ENCODE measurements at places on chromosomes 4 and X. TPM values are rescaled to one million over a fixed set of nuclear protein-coding genes. Genes with fewer than 3 reads are reported as not detected.
A peak's percentile ranks its signal among the peaks of the same experiment; 100 is the strongest.

Gene SMIM20
- total RNA-seq: 34.0 TPM

Gene ODAPH
- not detected for total RNA-seq

Gene FRG2
- total RNA-seq: not detected

Gene CCDC158
- total RNA-seq: 0.55 TPM

Gene WAS
- 11.5 TPM for total RNA-seq

Gene MAGEA4
- not detected for total RNA-seq

Gene CFAP99
- total RNA-seq: 1.3 TPM

Gene MTCP1
- 18.7 TPM for total RNA-seq

Gene VEGFD
- 3.2 TPM for total RNA-seq

- peak; percentile 74 for DNase-seq
These were observed 35.5 kb downstream of the DLG3 start for GRCh38 chrX:70479922-70480659.

DNA sequence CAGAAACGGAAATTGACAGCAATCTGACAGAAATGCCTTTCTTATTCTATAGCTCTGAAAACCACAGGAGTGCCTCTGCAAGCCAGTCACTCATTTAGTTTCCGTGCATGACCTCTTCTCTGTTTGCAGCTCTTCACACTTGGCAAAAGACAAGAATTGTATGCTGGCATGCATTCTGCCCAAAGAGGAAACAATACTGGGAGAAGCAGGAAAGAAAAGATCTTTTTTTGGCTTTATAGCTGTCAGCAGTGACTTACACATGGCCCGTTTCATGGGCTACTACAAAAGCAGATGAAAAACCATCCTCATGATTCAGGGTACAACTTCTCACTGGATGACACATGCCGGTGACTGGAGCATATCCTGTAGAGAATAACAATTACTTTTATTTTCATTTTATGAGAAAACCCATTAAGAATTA lies 249.4 kb downstream of the ADAMTS3 start:
- DNase-seq: no peak

DNA sequence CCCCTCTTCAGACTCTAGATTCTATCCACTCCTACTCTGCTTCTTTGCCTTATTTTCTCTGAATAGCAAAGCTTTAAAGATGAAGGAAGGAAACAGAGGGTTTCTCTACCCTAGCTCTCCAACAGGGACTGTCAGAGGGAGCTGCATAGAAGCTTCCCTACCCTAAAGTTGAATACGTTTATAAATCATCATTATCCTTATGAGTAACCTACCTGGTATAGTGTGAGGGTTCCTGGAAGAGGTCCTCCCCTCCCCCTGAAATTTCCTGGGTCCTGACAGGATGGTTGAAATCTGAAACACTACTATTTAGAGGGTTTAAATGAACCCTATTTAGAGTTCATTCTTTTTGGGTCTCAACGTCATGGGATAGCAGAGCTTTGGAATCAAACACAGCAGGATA lies 187.0 kb upstream of the RBPJ start:
- no peak for DNase-seq

DNA sequence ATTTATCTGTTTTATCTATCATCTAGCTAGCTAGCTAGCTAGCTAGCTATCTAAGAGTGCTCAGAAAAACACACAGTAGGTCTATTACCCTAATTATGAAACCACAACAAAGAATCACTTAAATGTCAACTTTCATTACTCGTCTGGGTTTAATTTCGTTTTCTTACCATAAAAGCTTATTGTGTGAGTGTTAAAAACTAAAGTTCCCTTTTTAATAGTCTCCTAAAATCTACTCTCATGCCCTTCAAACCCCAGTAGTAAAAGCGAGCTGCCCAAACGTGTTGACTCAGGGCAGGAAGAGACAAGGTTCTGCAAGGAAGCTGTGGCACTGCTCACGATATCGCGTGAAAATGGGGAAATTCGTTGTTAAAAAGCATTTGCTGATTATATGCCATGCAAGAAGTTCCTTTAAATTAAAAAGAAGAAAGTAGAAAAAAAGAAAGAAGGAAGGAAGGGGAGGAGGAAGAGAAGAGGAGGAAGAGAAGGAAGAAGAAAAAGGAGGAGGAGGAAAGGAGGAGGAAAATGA lies 595 bp downstream of the MBNL3 start:
- no peak for DNase-seq

DNA sequence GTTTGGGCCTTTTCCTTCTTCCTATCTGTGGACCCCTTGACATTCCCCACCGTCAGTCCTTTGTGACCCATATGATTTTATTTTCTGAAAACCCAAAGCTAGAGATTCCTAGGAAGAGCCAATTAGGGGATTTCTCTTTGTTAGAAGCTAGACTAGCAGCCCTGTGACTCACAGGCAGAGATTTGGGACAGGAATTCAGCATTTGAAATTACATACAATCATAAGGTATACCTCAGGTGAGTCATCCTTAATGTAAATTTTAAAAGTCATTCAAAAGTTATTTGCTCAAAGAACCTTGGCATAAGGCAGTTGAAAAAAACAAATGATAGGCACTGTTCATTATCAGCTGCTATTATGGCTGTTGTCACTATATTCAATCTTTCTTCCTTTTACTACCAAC lies 40.6 kb downstream of the USP26 start:
- DNase-seq: no peak

GRCh38 chr4:107801766-107802211 lies 22.9 kb upstream of the SGMS2 start:
- DNase-seq: peak; percentile 16

GRCh38 chr4:138898282-138898681 lies 117.3 kb upstream of the NOCT start:
- DNase-seq: no peak

GRCh38 chrX:145821291-145821897 lies 3.8 kb downstream of the SLITRK2 start:
- no peak for DNase-seq

GRCh38 chrX:24243188-24243587 lies 70.7 kb downstream of the SUPT20HL2 start:
- no peak for DNase-seq

DNA sequence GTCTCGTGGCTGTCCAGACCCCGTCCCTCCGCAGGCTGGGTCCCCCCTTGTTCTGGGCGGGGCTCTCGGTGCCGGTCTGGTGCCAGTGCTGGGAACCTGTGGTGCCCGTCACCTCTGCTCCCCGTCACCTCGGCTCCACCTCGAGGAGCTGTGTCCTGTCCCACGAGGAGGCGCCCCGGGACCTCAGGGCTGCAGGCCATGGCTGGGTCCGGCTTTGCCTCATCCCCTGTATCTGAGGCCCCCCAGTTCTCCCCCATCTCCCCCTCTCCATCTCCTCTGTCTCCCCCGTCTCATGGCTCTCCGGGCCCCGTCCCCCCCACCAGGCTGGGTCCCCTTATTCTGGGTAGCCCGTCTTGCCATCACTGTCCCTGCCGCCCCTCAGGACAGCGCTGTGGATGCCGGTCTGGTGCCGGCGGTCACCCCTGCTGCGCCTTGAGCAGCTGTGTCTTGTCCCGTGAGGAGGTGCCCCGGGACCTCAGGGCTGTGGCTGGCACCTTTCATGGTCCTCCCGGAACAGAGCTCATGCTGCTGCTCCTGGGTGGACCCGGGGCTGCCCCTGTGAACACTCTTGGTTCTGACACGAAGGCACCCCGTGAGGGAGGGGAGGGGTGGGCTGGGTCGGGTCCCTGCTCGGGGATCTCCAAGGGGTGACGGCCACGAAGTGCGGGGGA lies 13.4 kb upstream of the GTPBP6 start:
- no peak for DNase-seq

DNA sequence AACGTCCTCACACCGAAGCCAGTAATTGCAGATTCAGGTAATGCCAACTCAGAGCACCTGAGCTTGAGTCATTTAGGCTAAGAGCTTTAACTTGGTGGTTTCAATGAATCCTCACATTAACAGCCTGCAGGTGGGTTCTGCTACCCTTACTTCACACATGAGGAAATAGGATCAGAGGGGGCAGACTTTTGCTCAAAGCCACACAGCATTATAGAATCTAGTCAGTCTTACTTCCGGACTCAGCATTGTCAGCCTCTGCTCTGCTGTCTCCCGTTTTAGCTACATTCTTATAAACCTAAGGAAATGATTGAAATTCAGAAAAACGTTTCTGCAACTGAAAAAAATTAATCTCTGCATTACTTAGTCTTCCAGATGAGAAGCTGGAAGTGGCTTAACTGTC lies 6.0 kb downstream of the C4orf50 start:
- no peak for DNase-seq

DNA sequence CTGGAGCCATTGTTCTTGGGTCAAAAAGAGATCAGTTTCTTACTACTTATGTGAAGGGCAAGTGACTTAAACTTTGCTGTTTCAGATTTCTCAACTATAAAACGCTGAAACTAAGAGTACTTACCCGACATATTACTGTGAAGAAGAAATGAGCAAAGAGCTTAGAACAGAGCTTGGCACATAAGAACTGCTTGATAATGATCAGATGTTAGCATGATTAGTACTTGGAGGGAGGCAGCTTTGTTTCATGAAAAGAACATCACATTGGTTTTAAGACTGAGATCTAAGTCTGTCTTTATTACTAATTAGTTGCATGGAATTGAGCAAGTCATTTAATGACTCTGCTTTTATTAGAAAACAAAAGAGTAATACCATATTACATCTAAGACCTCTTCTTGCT lies 169.1 kb downstream of the ARHGAP24 start:
- no peak for DNase-seq

DNA sequence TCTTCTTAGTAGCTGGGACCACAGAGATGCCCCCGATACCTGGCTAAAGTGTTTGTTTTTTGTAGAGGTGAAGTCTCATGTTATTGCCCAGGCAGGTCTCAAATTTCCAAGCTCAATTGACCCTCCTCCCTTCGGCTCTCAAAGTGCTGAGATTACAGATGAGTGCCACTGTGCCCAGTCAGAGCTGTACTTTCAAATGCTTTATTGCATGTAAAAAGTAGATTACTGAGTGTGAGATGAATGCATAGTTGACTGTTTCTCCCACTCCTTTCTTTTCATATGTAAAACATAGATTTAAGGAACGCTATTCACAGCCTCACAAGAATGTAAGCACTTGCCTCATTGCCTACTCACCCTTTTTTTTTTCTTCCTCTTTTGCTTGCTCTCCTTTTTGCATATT lies 984.4 kb upstream of the PABPC4L start:
- no peak for DNase-seq

DNA sequence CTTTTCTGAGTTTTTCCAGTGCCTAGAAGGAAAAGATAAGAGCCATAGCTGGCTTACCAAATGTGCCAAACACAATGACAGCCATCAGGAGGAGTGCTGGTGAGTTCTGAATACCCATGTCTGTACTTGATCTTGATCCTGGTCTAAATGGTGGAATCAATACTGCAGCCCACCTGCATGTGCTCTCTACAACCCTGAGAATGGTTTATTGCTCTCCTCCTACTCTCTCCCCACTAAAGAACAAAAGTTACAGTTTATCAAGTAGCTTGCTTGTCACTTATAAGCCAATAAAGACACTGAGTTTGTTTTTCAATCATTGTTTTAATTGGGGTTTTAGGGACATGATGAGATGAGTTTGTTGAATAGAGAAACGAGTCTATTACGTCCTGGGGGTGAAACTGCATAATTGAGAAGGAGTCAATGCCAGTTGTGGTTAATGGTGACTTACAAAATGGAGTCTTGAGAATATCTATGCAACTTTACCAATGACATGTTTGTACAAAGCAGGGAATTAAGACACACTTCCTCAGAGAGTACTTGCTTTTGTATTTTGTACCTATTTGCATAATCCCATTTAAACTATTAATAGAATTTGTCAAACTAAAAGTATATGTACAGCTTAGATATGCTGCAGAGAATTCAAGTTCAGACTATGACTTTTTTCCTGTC lies 20.8 kb upstream of the CXCL3 start:
- no peak for DNase-seq

DNA sequence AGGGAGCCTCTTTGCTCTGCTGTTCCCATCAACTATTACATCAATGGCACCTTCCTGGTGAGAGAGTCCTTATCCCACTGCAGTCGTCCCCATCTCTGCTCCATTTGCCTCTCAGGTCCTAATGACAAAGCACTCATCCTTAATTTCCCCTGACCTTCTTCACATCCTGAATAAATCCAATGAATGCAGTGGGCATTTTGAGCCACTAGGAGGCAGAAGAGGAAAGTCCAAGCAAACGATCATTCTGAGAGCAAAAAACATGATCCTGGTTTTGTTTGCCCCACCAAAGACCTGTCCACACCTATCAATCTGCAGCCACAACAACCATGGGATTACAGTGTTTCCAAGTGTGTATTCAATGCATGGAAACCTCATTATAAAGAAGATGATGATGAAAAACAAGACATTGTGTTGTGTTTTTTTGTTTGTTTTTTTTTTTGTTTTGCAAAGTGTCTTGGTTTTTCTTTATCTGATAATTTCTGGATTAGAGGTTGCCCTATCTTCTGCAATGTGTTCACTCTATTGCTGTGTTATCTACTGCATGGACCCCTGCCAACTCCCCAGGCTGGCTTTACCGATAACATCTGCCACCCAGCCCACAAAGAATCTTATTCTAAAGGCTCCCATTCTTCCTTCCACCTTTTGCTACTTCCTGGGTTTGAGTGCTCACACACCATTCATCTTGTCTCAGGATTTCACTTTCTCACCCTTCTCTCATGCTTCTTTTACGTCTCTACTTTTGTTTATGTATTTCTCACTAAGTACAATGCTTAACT lies 207.2 kb downstream of the NLGN4X start:
- DNase-seq: peak; percentile 36

DNA sequence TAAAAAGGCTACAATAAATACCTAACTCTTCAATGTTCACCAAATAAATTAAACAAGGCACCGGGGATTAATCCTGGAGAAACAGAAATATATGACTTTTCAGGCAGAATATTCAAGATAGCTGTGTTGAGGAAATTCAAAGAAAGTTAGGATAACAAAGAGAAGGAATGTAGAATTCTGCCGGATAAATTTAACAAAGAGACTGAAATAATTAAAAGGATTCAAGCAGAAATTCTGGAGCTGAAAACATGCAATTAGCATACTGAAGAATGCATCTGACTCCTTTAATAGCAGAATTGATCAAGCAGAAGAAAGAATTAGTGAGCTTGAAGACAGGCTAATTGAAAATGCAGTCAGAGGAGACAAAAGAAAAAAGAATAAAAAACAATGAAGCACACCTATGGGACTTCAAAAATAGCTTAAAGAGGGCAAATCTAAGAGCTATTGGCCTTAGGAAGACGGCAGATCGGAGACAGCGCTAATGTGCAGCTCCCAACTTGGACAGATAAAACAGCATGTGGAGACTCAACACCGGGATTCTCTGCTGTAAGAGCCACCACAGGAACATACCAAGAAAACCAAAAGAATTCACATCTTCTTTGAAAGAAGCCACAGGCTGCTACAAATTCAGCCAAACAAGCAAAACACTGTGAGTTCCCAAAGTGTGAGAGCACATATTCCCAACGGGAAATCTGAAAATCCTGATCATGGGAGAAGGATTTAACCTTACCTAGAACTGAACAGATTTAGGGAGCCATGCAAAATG lies 1290.9 kb downstream of the PCDH18 start:
- DNase-seq: no peak

GRCh38 chr4:36243355-36244256 lies 708 bp downstream of the ARAP2 start:
- peak; percentile 28 for DNase-seq

All from mucosa of gallbladder (tissue), 1 donor.